ENCODE measurements at places on chromosomes 1 and 21. TPM values are rescaled to one million over a fixed set of nuclear protein-coding genes. Genes with fewer than 3 reads are reported as not detected.
A peak's percentile ranks its signal among the peaks of the same experiment; 100 is the strongest.

DNA sequence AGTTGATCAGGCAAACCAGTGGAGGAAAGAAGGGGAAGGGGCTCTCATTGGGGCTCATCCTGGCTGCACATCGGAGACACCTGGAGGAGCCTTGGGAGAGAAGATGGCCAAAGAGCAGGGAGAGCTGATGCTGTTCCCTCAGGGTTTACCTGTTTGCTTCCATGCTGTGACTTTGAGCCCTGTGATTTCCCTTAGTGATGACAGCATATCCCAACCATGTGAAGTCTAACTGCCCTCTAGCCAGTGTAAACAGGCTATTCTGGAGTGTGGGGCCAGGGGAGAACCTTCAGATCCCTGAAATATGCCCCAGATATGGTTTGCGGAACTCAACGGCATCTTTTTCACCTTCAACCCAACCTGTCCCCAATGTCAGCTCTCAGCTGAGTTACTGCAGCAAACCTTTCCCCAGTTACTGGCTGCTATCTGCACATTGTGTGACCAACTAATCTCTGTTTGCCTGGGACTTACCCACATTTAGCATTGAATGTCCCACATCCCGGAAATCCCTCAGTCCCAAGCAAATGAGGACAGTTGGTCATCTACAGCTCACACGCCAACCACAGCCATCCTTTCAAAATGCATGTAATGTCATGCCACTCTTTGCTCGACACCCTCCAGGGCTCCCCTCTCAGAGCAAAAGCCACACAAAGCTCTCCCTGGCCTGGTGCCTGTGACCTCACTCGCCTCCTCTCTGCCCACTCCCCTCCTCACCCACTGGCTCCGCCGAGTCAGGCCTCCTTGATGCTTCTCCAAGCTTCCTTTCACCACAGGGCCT is 242.3 kb downstream of the KCNJ6 start:
- DNase-seq: no peak

DNA sequence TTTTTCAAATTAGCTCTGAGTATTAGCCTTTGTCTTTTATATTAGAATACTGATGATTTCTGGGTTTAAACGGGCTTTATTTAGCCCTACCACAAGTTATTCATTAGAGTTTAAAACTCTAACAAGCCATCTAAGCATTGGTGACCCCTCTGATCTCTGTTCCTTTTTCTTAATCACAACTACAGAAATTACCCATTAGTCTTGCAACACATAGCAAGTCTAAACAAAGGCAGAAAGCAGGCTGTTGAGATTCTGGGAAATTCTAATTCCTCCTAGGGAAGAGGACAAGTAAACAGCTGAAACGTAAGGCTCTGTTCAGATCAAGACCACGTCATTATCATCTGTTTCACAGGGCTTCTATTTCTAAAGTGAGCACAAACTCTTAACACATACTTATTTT is 491.2 kb upstream of the ZRANB2 start:
- DNase-seq: no peak

DNA sequence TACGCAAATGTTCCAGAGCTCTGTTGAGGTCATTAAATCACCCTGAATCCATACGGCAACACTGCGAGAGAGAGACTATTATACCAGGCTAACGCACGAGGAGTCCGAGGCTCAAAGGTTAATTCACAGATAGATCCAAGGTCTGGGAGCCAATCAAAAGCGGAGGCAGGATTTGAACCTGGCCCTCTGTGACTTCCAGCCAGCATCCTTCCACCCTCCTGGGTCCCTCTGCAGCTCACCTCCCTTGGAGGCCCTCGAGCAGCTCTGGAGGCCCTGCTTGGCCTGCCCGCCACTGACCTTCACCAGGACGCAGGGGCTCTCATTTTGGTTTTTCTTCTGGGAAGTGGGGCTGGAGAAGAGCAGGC is 42.1 kb downstream of the KIAA1614 start:
- no peak for DNase-seq

S100A7A gene
- not detected for total RNA-seq

GRCh38 chr1:203322500-203323179 is 17.3 kb downstream of the BTG2 start:
- DNase-seq: no peak

DNA sequence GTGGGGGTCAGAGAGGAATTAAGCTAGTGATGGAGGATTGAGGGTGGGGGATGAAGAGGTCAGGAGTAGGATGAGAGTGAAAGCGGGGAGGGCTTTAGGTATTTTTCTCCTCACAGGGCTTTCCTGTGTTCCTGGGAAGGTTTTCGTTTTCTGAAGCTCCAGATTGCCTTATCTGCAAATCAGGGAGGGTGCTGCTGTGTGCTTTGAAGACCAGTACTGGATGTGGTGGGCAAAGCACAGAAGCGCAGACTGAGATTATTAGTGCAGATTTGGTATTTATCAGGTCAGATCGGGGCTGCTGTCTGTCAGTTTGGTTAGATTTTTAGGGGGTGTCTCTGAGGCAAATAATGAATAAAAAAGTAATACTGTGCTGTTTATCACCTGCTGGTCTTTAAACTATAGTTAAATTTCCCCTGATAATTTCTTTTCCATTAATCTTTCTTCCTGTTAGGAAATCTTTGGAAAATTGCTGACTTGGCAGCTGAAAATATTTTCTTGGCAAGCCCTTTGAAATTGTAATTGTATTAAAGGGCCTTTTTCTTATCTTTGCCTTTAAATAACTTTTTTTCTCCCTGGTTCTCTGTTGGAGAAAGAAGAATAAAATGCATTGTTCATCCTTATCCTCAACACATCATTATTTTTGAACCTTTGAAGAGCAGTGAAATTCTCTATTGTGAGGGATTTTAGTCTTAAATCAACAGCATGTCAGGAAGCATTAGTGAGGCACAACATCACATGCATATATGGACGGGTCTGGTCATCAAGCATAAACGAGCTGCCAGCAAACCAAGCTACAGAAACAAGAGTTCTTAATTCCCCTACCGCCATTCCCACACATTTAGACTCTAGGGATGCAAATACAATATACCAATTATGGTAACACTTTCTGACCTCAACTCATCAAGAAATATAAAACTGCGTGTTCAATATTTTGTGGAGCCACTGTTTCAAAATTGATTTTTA is 139.6 kb downstream of the S1PR1 start:
- DNase-seq: no peak

GRCh38 chr1:228177721-228178710 is 12.4 kb downstream of the IBA57 start:
- DNase-seq: no peak

- DNase-seq: no peak
These were observed 106.3 kb downstream of the TGFB2 start for GRCh38 chr1:218451415-218451814.

DNA sequence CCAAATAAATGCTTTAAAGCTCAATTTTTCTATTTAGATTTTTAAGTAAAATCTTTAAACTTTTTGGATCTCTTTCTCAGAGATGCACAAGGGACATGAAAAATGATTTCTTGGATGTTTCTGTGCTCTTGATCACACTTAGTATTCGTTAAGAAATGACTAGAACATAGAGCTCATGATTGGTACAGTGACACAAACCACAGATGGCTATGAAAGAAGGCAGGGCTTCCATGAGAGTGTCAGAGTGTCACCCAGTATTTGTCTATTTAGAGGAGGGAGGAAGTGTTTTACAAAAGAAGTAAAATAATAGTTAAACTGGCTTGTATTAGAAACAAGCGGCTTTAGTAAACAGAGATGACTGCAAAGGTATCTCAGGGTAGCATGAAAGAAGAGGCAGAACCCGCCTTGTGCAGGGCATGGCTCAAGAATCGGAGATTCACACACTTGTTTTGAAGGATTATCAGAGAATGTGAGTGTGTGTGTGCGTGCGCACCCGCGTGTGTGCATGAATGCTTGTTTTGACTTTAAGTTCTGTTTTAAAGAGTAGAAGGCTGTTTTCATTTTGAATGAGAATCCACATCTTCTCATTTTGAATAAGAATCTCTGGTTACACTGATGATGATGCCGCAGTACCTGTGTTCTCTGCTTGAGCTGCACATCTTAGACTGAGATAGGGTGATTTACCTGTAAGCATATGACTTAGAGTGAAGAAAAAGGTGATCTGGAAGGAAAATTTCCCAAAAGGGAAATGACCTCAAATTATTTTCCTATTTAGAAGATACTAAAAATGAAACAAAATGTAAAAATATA is 82.1 kb downstream of the VPS26C start:
- no peak for DNase-seq

DNA sequence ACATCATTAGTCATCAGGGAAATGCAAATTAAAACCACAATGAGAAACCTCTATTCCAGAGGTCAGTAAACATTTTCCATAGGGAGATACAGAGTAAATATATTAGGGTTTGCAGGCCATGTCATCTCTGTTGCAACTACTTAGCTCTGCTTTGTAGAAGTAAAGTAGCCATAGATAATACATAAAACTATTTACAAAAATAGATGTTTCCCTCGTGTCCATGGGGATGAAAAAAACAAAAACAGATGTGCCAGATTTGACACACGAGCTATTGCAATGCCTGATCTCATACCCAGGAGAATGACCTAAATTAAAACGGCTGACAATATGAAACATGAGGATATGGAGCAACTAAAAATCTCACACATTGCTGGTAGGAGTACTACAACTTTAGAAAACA is 17.3 kb downstream of the LTN1 start:
- DNase-seq: no peak

- DNase-seq: no peak
These were observed 42.8 kb downstream of the LRRC8C start for GRCh38 chr1:89675677-89676076.

ESPN gene
- 0.83 TPM for total RNA-seq

DNA sequence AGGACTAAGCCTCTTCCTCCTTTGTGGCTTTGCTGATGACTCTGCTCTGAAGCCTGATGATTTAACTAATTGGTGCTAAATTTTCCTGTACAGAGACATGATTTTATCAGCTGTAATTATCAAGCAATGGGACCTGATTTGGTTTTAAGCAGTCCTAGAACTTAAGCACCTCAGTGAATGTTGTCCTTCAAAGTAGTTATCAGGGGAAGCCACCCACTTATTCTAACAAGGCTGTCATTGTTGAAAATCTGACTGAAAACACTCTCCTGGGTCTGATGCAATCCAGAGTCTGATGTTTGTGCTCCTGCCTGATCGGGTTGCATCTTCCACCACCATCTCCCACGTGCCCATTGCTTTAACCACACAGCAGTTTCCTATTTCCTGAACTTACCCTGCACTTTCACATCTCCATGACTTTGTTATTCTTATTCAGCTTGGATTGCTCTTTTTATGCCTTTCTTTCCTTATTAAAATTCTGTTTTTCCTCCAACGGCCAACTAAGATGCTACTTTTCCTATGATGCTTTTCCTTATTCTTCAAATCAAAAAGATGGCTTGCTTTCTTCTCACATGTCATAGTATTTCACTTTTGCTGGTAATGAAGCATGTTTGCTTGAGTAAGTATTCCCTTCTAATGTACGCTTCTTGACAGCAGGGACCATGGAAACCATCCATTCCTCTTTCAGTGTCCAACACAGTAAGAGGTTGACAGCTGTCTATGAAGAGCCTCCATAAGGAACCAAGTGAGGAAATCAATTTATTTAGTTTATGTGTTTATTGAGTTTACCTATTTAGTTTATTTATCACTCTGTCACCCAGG is 55.0 kb downstream of the S1PR1 start:
- DNase-seq: peak; percentile 84

Data from activated CD8-positive, alpha-beta T cell treated with anti-CD3 and anti-CD28 coated beads for 36 hours (primary cell).